Prostate gland (tissue), 2 donors: ENCODE measurements at places on chromosomes 4 and X. TPM values are rescaled to one million over a fixed set of nuclear protein-coding genes. Genes with fewer than 3 reads are reported as not detected.

LEF1 gene
- total RNA-seq, result 26.8 TPM

IL2 gene
- total RNA-seq, result not detected

FGFBP2 gene
- total RNA-seq, result not detected

ANOS1 gene
- 31.9 TPM for total RNA-seq

DNA sequence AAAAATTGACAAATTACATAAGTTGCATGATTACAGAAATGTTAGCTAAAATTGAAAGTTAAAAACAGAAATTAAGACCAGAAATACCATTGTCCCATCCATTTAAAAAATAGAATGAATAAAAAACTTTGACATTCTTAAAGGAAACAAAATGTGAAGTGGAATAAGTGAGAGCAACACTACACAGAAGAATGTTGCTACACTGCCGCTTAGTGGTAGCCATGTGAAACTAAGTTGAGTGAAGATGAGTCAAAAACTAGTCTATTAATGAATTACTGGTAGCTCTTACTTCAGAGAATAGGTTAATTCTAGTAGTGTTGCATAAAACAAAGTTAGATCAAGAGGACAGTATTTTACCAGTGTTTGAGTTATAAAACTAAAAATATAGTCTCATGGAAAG is 571.0 kb upstream of the KLHL4 start:
- no peak overlapping the region for H3K4me3 ChIP-seq
- H3K27ac ChIP-seq, result no peak overlapping the region
- H3K36me3 ChIP-seq, result no peaks in the 10 kb centered on the region

SYNPO2 gene
- 131 TPM for total RNA-seq

- no peak for DNase-seq
- H3K4me3 ChIP-seq, result no peak overlapping the region
- no peak overlapping the region for H3K27ac ChIP-seq
- H3K27me3 ChIP-seq, result no peaks in the 10 kb centered on the region
Observed at GRCh38 chrX:148929686-148930085, 429.3 kb downstream of the AFF2 start.

GRCh38 chr4:75679876-75680575 is 6.8 kb upstream of the G3BP2 start:
- H3K27me3 ChIP-seq, result no peaks in the 10 kb centered on the region
- no peak for DNase-seq
- no peak overlapping the region for H3K27ac ChIP-seq
- H3K36me3 ChIP-seq, result no peaks in the 10 kb centered on the region

- H3K27me3 ChIP-seq, result no peaks in the 10 kb centered on the region
- DNase-seq, result no peak
- no peak overlapping the region for H3K4me3 ChIP-seq
- no peak overlapping the region for H3K27ac ChIP-seq
Observed at GRCh38 chr4:149897783-149898182, 82.1 kb upstream of the IQCM start.

DNA sequence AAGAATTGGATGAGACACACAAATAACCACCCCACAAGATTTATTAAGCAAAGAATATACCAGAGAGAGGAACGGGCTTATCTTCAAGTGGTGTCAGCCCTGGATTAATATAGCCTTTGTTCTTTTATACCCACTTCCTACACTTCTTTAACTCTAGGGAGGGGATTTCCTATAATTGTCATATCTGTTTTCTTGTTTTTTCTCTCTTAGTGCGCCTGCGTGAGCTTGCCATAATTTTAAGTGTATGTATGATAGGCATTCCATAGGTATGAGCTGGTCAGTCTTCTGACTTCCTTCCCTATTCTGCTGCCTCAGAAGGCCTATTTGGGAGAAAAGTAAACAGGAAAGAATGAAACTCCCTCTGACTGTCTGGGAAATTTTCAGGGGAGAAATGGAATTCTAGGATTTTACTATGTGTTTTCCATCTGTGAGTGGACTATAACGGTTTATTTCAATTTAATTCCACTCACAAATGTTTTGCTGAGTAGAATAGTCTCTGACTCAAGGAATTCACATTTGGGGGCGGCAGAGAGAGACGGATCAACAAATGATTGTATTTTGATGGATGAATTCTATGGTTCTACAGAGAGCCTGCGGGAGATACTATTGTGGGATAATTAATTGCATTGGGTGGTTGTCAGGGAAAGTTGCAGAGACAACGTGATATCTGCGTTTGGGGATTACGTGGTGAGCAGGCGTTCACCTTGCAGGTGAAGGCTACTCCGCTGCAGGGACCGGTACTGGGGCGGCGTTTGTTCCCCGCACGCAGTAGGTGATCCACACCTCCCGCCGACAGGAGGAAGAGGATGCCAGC is 626 bp upstream of the CEP135 start:
- H3K4me3 ChIP-seq, result peak overlapping the region; percentile 67
- H3K36me3 ChIP-seq, result no peaks in the 10 kb centered on the region
- DNase-seq, result no peak
- H3K27ac ChIP-seq, result no peak overlapping the region

GRCh38 chr4:151403656-151404055 is 5.3 kb upstream of the FHIP1A start:
- H3K27ac ChIP-seq, result no peak overlapping the region
- H3K4me1 ChIP-seq, result no peaks in the 10 kb centered on the region
- no peaks in the 10 kb centered on the region for H3K36me3 ChIP-seq
- DNase-seq, result no peak
- H3K4me3 ChIP-seq, result no peak overlapping the region

NIPAL1 gene
- total RNA-seq, result 5.4 TPM

DNA sequence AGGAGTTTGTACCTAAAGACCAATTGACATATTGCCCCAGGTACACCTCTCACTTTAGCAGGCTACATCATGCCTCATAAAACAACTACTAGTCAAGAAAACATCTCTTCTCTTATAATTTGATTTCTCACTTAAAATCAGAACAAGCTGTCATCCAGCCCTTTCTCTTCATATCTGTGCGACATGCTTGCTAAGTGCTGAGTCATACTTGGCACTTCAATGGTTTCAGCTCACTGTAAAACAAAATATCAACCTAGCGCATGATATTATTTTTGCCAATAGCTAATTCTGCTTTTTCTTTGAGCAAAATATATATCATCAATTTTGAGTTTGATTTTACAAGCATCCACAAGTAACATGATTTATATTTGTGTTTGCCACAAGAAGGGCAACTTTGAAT is 27.9 kb upstream of the FUNDC1 start:
- no peaks in the 10 kb centered on the region for H3K36me3 ChIP-seq
- H3K27ac ChIP-seq, result no peak overlapping the region
- H3K4me1 ChIP-seq, result no peaks in the 10 kb centered on the region
- DNase-seq, result no peak
- no peaks in the 10 kb centered on the region for H3K27me3 ChIP-seq

- H3K4me3 ChIP-seq, result peak within 1 kb of the TSS; percentile 38
- no peaks in the 10 kb centered on the region for H3K4me1 ChIP-seq
- peak; percentile 76 for DNase-seq
- H3K27ac ChIP-seq, result peak within 1 kb of the TSS; percentile 77
- no peaks in the 10 kb centered on the region for H3K27me3 ChIP-seq
Observed at GRCh38 chr4:137531986-137532868, at the start of gene PCDH18. Gene PCDH18, minus strand, starts transcription at chr4:137532494. Its CDS starts 406 bp downstream, at chr4:137532088.

ADGRG2 gene
- total RNA-seq, result 5.2 TPM

DNA sequence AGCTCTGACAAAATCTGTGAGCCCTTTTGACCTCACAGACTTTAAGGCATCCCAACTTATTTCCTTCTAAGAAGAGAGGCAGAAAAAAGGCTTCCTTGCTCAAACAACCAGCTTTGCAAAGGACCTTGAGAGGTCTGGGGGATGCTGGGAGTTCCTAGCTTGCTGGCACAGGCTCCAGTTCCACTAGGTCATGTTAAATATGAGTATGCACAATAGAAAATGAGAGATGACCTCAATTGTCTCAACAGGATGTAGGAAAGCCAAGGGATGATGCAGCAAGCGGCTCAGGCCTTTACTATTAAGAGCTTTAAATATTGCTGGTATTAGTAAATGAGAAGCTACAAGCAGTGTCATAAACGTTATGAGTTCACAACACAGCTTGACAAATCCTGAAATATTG is 13.3 kb upstream of the ZNF827 start:
- no peaks in the 10 kb centered on the region for H3K27me3 ChIP-seq
- no peaks in the 10 kb centered on the region for H3K4me1 ChIP-seq
- H3K27ac ChIP-seq, result no peak overlapping the region
- H3K36me3 ChIP-seq, result no peaks in the 10 kb centered on the region

FGA gene
- 0.68 TPM for total RNA-seq
